ENCODE measurements at places on chromosomes 12 and 14.

DNA sequence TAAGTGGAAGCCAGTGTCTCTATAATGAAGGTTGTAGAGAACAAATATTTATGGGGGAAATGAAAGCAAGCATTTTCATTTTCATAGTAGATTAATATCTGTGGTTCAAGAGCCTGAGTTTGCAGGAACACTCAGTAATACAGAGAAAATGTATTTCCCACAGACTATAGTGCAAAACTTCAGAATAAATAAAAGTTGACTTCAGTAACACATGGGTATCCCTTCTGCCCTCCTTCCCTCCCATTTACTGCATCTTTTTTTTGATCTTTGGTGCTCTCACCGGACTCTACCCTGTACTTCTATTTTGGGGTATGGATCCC, 75.3 kb upstream of the AMN1 start:
- DNase-seq: no peak

- DNase-seq: no peak
These were observed 83.4 kb downstream of the PRORP start for GRCh38 chr14:35205737-35206136.

DNA sequence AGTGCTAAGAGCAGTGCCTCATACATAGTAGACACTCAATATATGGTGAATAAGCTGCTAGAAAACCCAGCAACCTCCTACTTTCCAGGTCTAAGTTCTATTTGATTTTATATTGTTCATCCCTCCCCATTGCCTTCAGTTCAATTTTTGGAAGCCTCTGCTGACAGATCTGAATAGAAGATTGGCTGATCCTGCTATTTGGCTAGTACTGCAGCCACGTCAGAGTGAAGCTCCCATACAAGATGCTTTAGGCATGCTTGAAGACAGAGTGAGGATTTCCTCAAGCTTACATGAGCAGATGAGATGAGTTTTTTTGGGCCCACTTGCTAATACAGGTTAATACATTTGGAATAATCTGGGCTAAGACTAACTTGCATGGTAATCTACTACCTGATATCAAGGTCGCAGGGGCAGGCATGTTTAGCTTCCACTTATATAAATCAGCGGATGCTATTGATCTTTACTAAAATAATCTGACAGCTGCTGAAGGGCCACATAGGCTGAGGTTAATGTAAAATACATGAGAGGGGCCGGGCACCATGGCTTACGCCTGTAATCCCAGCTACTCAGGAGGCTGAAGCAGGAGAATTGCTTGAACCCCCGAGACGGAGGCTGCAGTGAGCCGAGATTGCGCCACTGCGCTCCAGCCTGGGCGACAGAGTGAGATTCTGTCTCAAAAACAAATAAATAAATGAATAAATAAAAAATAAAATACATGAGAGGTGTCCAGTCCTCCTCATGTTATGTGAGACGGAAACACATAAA, 15.9 kb upstream of the AEBP2 start:
- DNase-seq: no peak

DNA sequence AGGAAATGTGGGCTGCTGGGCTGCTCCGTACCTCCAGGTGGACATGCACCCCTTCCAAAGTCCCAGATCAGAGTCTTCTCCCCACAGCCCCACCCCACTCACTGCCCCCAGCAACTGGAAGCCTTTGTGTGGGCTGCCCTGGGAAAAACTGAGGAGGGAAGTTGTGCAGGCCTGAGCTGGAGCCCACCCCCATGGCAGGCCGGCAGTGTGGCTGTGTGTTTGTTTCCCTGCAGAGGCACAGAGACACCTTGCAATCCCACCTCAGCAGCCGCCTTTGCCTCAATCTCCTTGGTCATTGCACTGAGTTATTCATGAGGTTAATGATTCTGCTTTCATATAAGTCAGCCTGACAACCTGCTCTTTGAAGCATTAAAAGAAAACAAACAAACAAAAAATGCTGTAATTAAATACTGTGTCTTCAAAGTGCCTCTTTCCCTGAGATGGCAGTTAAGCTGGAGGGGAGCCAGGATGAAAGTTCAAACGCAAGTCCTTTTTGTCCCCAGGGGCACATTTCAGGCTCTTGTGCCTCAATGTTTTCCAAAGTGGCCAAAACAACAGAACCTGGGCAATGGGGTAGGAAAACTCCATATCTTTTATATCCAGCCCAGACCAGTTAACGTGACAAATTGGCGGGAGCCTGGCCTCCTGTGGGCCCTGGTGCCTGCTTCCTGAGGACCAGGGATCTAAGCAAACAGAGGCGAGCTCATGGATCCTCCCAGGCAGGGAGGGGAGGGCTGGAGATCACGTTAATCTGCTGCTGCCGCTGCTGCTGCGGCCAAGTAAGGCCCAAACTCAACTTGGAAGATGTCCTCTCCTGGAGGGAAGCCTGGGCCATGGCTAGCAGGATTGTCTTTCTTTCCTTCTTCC, 51.9 kb upstream of the TSPAN11 start:
- no peak for DNase-seq

GRCh38 chr14:58560208-58560607, 77.6 kb upstream of the DACT1 start:
- DNase-seq: no peak

GRCh38 chr14:104614126-104614812, 9.7 kb upstream of the TMEM179 start:
- no peak for DNase-seq

- no peak for DNase-seq
These were observed 193.9 kb downstream of the PHETA1 start for GRCh38 chr12:111174961-111175345.

Measured in NCI-H446 treated with DMSO at 0.1 percent for 48 hours (cell line).